ENCODE measurements at places on chromosomes 7 and 10.

DNA sequence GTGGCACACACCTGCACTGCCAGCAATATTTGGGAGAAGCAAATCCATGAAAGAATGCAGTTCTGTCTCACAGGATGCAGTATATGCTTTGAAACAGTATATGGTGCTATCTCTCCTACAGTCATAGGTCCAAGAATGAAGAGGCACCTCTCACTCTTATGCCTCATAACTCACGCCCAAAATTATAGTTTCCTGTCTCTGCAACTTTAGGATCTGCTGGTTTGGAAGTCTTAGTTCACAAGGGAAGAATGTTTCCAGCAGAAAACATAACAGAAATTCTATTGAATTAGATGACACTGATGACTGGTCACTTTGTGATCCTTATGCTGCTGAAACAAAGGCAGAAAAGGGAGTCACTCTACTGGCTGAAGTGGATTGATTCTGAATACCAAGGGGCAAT, 5.7 kb downstream of the C10orf67 start:
- DNase-seq = no peak

- no peak for DNase-seq
Measured at GRCh38 chr7:47327698-47328391, 254.1 kb downstream of the TNS3 start.

DNA sequence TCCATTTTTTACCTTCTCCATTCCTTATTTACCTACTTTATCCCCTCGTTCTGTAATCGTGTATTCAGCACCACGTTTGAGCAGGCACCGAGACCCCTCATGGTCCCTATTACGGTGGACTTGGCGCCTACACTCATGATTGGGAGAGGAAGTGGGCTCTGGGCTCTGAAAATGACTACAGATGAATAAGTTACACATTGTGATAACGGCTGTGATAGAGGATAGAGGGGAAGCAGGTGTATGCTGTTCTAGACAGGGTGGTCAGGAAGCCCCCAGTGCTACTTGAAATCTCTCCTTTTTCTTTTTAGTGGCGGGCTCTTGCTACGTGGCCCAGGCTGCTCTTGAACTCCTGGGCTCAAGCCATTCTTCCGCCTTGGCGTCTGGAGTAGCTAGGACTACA, 59.8 kb downstream of the CAMK1D start:
- DNase-seq = no peak

DNA sequence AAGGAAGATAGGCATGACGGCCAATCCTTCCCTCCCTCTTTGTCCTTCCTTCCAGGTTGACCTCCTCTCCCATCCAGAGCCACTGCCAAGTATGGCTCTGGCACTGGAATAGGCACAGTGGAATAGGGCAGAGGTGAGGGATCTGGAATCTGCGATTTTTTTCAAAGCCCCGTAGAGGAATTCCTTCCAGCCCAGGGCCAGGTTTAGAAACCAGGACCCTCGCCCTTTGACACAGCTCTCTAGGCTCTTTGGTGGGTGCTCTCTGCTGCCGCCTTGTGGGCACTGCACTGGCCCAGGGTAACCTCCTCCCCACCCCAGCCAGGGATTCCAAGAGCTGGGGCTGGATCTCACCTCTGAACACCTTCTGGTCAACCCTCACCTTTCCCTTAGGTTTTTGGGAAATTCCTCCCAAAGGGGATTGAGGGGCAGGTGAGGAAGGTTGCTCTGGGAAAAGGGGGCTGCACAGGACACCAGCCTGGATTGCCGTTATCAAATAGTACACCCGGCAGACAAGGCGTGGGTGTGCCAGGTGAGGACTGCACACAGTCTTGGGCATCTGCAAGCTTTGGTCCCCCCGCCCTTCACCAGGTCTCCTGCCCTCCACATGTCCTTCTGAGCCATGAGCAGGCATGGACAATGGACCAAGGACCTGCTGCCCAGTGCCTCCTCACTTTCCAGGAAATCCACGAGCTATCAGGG, 22.8 kb downstream of the C10orf105 start:
- peak; percentile 79 for DNase-seq

GRCh38 chr10:100830728-100831111, 82.0 kb upstream of the SLF2 start:
- no peak for DNase-seq

GRCh38 chr10:125846894-125847293, 23.5 kb downstream of the BCCIP start:
- no peak for DNase-seq

- DNase-seq = no peak
Measured at GRCh38 chr7:99050971-99051370, 92.9 kb downstream of the SMURF1 start.

- no peak for DNase-seq
Measured at GRCh38 chr10:131145756-131146155, 165.8 kb downstream of the TCERG1L start.

- peak; percentile 68 for DNase-seq
Measured at GRCh38 chr10:86225103-86225782, 141.4 kb downstream of the GRID1 start.

GRCh38 chr7:26624431-26624830, 240.0 kb downstream of the SKAP2 start:
- no peak for DNase-seq

DNA sequence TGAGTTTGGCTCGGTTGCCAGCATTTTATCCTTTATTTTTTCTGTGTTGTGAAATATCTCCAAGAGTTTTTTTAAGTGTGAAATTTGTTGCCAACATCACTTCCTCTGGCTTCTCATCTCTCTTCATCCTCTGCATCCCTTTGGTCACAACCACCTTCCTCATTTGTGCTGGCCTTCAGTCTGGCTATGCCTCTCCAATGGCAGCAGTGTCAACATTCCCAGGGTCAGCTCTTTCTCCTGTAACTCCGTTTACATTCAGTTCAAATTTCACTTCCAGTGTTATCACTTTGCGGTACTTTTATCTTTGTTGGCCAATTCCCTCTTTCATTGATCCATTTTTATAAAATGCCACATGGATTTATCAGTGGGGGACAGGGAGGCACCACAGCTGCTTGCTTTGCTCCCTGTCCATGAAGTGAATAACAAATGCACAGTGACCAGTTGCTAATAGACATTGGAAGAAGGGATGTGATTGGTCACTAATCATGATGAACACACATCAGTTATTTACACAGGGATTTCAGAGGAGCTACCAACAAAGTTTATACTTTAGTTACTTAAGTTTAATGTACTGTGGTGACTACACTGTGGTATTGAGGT, 311.4 kb upstream of the LRGUK start:
- no peak for DNase-seq

GRCh38 chr7:159095979-159096411, 48.7 kb downstream of the VIPR2 start:
- DNase-seq = no peak

DNA sequence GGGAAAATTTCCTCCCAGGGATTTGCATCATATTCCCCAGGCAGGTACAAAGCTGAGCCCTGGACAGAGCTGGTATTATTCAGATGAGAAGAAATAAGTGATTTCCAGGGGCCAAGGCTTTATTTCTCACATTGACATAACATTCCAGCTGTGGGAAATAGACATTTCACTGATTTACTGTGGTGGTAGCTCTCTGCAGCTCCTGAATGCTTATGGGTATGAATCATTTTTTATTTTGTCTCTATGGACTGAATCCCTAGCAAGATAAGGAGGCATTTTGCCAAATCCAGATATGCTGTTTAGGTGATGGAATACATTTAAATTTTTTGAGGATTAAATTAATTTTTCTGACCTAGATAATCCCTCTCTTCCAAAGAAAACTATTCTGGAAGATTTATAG, 97.9 kb downstream of the MTPN start:
- DNase-seq = no peak

DNA sequence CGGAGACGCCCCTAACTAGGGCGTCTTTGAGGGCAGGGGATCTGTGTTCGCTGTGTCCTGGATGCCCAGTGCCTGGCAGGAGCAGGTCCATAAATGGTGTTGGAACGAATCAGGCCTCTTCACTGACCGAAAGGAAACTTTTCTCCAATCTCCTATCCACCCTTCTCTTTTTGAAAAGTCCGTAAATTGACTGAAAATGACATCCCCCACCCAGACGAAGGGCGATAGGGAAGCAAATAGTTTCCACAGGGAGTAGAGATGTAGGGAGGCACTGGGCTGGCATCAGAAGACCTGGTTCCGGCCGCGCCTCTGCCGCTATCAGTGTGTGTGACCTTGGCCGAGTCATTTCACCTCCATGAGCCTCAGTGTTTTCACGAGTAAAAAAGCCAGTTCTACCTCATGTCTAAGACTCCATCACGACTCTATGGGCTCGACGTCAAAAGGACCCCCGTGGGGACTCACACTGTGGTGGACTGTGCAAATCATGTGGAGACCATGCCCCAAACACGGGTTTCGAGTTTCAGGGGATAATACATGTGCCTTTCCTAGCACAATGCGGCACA, 497 bp upstream of the RAB11FIP2 start:
- no peak for DNase-seq

DNA sequence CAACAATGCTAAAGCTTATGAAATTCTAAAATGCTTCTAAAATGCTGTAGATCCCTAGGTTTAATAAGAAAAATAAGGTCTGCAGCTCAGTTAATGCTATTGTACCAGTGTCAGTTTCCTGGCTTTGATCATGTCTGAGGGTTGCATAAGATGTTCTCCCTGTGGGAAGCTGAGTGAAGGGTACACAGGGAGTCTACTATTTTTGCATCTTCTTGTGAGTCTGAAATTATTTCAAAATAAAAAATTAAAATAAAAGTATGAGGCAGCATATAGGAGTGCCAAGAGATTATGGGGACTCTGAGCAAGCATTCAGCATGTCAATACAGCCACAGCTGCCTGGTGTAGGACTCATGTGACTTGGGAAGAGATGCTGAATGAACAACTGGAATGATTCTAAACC, 14.7 kb downstream of the CHST15 start:
- no peak for DNase-seq

- no peak for DNase-seq
Measured at GRCh38 chr7:157692460-157693011, 355.7 kb downstream of the DNAJB6 start.

GRCh38 chr7:112571852-112572607, 91.2 kb downstream of the LSMEM1 start:
- no peak for DNase-seq

DNA sequence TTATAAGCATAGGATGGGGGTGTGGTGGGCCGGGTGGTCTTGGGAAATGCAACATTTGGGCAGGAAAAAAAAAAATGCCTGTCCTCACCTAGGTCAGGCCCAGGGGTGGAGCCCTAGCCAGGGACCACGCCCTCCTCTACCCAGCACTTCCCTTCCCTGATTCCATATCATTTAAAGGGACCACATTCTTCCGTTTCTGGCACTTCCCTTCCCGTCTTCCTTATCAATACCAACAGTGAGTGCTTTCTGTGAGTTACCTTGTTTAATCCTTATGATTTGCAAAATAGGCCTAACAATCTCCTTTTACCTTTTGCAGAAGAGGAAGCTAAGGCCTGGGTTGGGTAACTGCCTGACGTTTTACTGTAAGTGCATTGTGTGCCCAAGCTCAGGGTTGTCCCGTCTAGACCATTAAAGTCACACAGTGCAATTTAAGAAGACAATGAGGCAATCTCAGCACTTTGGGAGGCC, 16.7 kb upstream of the C10orf95 start:
- DNase-seq = peak; percentile 67

- DNase-seq = no peak
Measured at GRCh38 chr7:27793780-27794179, 53.8 kb downstream of the TAX1BP1 start.

DNA sequence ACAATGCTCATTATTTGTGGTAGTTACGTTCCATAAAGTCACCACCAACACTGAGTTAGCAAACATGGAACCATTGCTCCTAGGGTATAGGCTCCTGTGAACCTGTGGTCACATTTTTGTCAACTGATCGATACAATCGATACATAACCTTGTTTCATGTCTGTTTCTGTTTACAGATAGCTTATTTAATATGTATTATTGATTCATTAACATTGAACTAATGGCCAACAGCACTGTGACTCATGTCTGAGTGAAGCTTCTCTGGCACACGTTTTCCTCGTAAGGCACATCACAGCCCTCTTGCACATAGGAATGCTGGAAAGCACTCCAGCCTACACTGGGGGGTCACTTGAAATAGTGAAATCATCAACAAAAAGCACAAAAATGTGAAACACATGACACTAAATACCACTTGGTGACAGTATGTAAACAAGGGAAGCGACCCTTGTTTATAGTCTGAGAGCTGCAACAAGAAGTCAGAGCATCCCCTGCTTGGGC, 27.0 kb downstream of the GHRHR start:
- DNase-seq = no peak

DNA sequence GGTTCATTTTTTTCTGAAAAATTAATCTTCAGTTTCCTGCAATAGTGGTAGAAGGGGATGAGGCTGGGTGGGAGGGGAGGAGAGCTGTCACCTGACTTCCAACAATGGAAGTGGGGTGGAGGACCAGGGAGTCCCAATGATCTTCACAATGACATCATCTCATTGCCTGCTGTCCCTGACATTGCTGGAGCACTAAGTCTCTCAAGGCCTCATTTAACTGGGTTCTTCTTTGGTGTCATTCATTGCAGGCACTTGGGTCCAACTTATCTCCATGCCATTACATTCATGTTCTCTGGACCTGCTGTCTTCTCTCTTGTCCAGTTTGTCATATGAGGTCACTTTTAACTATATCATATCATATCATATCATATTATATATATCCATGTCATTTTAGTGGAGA, 34.4 kb downstream of the PRTFDC1 start:
- no peak for DNase-seq

DNA sequence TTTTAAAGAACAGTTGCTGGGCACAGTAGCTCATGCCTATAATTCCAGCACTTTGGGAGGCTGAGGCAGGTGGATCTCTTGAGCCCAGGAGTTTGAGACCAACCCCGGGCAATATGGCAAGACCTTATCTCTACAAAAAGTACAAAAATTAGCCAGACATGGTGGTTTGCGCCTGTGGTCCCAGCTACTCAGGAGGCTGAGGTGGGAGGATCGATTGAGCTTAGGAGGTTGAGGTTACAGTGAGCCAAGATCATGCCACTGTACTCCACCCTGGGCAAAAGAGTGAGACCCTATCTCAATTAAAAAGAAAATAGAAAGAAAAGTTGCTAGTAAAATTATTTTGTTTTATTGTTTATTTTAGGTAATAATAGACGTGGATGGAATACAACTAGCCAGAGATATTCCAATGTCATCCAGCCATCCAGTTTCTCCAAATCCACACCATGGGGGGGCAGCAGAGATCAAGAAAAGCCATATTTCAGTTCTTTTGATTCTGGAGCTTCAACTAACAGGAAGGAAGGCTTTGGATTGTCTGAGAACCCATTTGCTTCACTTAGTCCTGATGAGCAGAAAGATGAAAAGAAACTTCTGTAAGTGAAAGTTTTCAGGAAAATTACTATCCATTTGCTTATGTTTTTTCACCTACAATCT, 3.0 kb downstream of the NUP42 start:
- DNase-seq = peak; percentile 67

- no peak for DNase-seq
Measured at GRCh38 chr7:100406767-100407166, 21.7 kb downstream of the ZCWPW1 start.

- peak; percentile 17 for DNase-seq
Measured at GRCh38 chr10:42177077-42177792, 461.1 kb downstream of the ZNF33B start.

All from hematopoietic multipotent progenitor cell treated with erythropoietin and hydrocortisone succinate and interleukin-3 and kit ligand, for 4 days (in vitro differentiated cells).